ENCODE measurements at places on chromosomes 6 and 20.

GRCh38 chr6:165573671-165574070 is 89.4 kb downstream of the PDE10A start:
- no peak for DNase-seq

DNA sequence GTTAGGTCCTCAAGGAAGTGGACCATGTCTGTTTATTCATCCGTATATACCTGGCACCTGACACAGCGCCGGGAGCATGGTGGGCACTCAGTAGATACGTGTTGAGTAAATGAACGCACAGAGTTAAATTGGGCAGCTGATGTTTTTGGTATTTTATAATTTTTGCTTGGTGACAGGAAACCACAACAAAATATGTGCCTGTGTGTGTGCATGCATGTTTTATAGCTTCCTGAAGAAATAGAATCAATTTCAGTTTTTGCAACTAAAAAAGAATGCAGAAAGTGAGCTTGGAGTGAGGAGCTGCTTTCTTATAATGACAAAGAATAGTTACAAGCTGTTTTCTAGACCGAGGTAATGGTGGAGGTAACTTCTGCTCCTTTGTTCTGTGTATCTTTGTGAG is 91.4 kb downstream of the PLCB4 start:
- DNase-seq = no peak

GRCh38 chr6:113596387-113597230 is 260.5 kb upstream of the MARCKS start:
- DNase-seq = no peak

GRCh38 chr6:15254070-15254975 is 8.5 kb downstream of the JARID2 start:
- no peak for DNase-seq

GRCh38 chr6:122214605-122215318 is 184.7 kb upstream of the HSF2 start:
- DNase-seq = no peak

- DNase-seq = no peak
These were observed 21.2 kb upstream of the VSTM2L start for GRCh38 chr20:37881601-37882343.

DNA sequence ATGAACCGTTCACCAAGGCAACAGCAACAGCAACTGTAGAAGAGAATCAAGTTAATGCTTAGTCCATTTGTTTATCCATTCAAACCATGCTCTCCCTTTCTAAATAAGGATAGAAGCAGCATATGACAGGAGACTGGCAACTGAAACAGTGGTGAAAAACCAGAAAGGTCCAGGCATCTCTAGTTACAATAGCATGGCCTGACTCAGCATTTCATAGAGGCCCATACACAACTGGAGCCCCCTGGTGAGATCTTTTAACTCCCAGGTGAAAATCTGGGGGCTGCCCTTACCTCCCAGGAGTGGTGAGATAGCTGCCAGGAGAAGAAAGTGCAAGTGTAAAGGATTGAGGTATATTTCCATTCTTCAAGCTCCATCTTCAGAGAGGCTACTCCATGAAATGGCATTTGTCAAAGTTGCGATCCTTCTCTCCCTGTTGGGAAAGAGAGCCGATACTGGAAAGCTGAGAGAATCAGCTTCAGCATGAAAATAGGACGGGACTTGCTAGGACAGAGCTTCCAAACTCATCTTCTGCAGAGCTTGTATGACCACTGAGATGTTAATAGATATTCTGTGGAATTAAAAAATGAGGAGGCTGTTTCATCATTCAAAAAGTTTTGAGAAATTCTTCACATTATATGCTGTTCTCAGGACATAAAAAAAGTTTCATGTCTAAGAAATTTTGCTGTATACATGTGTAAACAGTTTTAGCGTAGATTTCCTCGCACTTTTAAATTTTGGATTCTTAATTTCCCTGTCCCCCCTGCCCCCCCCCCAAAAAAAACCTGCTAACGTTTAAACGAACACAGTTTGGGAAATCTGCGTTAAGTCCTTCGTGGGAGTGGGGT is 10.9 kb upstream of the SLC2A12 start:
- no peak for DNase-seq

DNA sequence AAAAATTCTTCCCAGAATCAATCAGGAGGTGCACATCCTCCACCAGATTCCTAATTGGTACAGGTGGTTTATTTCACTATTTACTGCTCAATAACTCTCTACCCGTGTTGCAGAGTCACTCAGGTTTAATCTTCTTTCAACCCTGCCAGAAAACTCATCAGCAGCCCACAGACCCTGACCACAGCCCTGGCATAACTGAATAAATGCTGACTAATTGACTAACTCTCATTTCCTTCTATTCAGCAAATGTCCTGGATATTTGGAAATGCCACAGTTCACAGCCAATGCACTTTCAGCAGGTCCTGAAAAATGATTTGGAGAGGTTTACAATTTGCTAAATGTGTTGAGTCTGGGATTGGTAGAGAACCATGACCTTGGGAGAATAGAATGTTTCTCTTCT is 62.3 kb downstream of the TRMT6 start:
- DNase-seq = no peak

DNA sequence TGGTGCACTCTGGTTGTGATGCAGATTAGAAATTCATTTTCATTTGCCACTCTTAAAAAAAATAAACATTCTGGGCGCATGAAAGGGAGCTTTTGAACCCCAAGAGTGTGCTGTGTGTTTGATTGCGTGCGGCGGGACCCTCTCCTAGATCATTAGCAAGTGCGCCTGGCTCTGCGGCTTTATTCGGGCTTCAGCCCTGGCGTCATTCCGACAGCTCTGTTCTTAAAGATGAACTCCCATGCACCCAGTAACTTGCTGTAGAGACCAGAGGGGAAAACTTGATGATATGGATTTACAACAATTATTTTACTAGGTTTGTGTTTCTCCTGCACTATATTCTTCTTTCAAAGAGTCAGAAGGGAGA is 48.9 kb upstream of the ARMC2 start:
- DNase-seq = no peak

DNA sequence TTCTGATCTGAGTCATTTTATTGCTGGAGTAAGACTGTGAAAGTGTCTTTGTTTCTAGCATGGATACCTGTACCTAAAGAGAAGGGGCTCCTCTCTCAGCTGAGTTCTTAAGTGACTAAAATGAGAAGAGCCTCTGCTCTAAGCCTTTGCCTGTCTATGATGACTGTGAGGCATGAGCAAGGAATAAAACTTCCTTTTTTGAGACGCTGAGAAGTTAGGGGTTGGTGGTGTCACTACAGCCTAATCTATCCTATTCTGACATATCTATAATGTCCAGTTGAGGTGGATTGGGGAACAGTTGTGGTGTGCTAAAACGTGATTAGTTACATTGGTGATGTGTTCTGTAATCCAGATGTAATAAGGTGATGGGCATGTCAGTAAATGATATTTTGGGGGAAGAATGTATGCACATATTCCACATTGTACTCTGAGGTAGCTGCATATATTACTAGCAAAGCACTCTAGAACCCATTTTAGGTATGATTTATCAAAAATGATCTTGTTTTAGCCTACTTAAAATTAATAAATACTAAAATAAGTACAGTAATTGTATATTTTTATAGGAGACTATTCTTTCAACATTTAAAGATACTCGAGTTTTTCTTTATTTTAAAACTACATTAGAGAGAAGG is 18.1 kb downstream of the ADGRB3 start:
- DNase-seq = no peak

DNA sequence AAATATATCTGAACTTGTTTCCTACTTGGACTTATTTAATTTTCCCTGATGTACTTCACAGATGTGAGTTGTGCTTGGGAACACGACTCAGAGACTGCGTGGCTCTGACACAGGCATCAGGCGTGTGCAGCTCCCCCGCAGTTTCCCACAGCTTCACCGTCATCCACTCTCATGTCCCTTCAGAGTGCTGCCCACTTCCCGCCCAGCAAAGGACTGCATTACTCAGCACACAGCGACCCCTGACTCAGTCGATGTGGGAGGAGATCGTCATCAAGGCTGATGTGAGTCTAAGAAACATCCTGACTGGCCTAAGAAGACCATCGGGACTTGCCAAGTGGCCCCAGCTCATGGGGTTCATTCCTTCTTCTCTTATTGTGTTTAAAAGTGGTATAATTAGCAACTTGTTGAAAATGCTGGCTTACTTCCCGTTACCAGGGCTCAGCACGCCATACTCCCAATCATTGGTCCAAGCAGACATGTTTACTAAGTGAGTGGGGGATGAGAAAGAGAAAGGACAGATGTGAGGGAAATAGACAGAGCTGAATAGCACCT is 539.4 kb upstream of the JARID2 start:
- DNase-seq = no peak

GRCh38 chr20:15726416-15726815 is 846.8 kb downstream of the KIF16B start:
- DNase-seq = no peak

DNA sequence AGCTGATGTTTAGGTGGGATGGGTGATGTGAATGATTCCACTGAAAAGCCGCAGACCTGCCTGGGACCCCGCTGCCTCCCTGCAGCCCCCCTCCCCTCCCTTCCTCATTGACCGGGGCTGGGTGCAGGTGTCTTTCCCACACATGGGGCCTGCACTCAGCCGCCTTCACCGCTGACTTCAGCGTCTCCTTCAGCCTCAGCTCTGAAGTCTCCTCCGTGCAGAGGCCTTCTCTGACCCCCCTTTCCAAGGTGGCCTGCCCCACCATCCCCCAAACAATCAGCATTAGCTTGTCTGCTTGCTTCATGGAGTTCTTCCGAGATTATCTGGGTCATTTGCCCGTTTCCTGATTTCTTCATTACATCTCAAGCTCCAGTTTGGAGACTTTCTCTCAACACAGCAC is 140.7 kb downstream of the SMOC2 start:
- no peak for DNase-seq

DNA sequence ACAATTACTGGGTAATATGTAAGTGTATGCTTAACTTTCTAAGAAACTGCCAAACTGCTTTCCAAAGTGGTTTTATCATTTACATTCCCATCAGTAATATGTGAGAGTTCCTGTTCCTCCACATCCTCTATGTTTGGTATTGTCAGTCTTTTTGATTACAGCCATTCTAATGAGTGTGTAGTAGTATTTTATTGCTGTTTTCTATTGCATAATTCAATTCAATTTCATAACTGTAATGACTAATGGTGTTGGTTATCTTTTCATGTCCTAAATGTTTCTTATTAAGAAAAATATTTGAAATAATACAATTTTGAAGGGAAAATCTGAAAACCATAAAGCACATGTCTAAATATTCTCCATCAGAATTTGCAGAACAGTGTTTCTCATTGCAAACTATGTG is 119.3 kb downstream of the MAP3K7 start:
- DNase-seq = no peak

DNA sequence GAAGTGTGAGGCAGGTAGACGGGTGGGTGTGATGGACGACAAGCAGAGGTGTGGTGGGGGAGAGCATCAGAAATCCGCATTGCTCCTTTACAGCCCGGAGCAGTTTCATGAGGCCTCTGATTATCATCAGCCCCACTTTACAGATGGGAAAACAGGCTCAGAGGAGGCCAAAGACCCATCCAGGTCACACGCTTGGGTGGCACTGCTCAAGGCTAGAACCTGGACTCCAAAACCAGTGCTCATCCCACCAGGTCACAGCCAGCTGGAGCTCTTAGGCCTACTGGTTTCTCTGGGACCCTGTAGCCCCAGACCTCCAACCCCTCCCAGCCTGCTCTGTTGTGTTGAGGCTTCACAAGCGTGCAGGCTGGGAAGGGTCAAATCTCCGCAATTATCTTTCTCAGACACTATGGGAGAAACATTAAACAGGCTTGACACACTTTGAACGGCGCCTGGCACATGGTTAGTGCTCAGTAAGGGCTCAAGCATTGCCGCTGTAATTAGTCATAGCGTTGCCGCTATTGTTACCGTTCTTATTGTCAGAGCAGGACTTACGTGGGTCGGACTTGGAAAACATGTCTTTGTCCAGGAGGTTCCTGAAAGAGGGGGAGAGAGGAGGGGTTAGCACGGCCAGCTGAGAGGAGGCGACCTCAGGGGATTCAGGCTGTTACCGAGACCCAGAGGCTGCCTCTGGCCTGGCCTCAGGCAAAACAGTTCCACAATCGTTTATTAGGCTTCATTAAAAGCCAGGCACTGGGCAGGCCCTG is 16.6 kb downstream of the CPNE5 start:
- no peak for DNase-seq

- DNase-seq = no peak
These were observed 940.5 kb upstream of the MANEA start for GRCh38 chr6:94636780-94637385.

- DNase-seq = no peak
These were observed 516.5 kb downstream of the CD83 start for GRCh38 chr6:14634072-14634471.

- no peak for DNase-seq
These were observed 306.9 kb upstream of the ADGRB3 start for GRCh38 chr6:68328156-68328555.

DNA sequence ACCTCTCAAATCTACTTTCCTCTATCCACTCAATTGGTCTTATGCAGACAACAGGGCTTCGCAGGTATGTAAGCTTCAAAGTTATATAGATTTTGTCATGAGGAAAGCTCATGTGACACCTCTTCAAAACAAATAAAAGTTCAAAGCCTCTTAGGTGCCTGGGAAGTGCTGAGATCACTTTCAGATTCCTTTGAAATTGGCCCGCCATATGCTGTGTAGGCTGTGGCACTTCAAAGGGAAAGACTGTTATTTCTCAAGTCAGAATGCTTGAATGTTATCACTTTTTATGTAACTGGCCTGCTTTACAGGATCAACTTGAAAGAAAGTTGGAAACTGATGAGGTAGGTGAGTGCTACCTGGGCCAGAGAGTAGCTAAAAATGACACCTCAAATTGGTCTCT is 67.1 kb upstream of the GFRAL start:
- DNase-seq = no peak

- no peak for DNase-seq
These were observed 23.0 kb upstream of the AKAP12 start for GRCh38 chr6:151216804-151217203.

DNA sequence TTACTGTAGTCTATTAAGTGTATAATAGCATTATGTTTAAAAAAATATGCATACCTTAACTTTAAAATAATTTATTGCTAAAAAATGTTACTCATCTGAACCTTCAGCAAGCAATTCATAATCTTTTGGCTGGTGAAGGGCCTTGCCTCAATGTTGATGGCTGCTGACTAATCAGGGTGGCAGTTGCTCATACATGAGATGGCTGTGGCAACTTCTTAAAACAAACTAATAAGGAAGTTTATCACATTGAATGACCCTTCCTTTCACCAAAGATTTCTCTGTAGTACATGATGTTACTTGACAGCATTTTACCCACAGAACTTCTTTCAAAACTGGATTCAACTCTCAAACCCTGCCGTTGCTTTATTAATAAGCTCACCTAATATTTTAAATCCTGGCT is 84.0 kb downstream of the TASP1 start:
- no peak for DNase-seq
